ENCODE measurements at places on chromosomes 12 and 14. TPM values are rescaled to one million over a fixed set of nuclear protein-coding genes. Genes with fewer than 3 reads are reported as not detected.

GRCh38 chr12:2183556-2184541 is 131.1 kb downstream of the CACNA1C start:
- H3K36me3 ChIP-seq: no peaks in the 10 kb centered on the region
- DNase-seq: no peak
- H3K27me3 ChIP-seq: peaks cover 1% of the 10 kb centered on the region
- no peak overlapping the region for H3K4me3 ChIP-seq

ALX1 gene
- total RNA-seq: not detected

GRCh38 chr14:95221531-95221930 is 64.2 kb upstream of the DICER1 start:
- peaks cover 8% of the 10 kb centered on the region for H3K4me1 ChIP-seq
- H3K27ac ChIP-seq: no peak overlapping the region
- H3K4me3 ChIP-seq: no peak overlapping the region
- no peak for DNase-seq

- no peak for DNase-seq
- peaks cover 2% of the 10 kb centered on the region for H3K36me3 ChIP-seq
- no peaks in the 10 kb centered on the region for H3K4me1 ChIP-seq
- H3K27me3 ChIP-seq: no peaks in the 10 kb centered on the region
Measured at GRCh38 chr12:45419317-45419814, 203.5 kb downstream of the ANO6 start.

MYO1H gene
- total RNA-seq: 0.18 TPM

CLEC9A gene
- not detected for total RNA-seq

Measured in Caco-2 (cell line).